Upper lobe of right lung (tissue), 1 donor: ENCODE measurements at places on chromosomes 7 and 10. TPM values are rescaled to one million over a fixed set of nuclear protein-coding genes. Genes with fewer than 3 reads are reported as not detected.

DNA sequence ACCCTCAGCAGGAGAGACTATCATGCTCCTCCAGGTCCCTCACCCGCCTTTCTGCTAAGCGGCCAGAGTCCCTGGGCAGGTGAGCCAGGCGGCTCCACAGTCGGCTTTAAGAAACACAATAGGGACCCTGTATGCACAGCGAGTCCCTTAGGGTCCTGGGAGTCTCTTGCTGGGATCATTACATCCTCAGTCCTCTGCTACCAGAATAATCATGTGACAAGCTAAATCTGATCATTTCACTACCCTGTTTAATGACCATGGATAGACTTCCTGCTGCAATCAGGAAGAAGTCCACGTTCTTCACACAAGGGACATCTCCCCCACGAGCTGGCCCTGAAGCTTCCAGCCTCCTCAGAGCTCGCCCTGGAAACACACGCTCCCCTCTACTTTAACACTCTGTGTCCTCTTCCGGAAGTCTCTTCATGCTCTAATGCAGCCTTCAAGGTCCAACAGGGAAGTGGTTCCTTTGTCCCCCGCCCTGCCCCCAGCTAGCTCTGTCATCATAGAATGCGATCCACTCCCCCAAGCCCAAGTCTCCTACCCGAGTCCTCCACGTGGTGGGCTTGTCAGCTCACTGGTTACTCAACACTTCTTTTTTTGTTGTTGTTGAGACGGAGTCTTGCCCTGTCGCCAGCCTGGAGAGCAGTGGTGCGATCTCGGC is 101.5 kb downstream of the RNF216 start:
- peak; percentile 80 for DNase-seq

GNGT1 gene
- not detected for total RNA-seq

DNA sequence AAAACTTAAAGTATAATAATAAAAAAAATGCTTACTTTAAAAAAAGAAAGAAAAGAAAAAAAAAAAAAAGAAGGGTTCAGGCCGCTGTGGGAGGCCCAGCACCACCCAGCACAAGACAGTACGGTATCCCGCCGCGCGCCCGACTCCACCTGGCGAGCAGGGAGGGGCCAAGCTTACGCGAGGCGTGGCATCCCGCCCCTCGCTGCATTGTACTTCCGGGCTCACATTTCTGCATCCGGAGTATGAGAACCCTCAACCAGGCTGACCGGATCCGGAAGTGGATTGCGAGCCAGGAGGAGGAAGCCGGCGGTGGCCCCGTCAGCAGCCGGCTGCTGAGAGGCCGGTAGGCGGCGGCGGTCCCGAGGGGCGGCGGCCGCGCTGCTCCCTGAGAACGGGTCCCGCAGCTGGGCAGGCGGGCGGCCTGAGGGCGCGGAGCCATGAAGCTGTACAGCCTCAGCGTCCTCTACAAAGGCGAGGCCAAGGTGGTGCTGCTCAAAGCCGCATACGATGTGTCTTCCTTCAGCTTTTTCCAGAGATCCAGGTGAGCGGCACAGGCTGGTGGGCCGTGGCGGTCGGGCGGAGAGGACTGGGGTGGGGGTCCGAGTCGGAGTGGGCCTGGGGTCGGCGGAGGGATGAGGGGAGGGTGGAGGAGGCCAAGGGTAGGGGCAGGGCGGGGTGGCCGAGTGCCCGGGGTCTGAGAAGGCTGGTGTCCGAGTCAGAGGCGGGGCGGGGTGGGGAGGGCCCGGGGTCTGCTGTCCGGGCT is at the start of gene YKT6:
Gene YKT6 (plus strand): TSS at position 280 of the 763 bp plus-strand sequence. CDS start 158 bp downstream, at position 438.
- DNase-seq, result peak; percentile 96

C10orf62 gene
- total RNA-seq, result not detected

OPALIN gene
- total RNA-seq, result not detected

- DNase-seq, result no peak
Observed at GRCh38 chr7:55533050-55533728, 39.1 kb downstream of the VOPP1 start.

DNA sequence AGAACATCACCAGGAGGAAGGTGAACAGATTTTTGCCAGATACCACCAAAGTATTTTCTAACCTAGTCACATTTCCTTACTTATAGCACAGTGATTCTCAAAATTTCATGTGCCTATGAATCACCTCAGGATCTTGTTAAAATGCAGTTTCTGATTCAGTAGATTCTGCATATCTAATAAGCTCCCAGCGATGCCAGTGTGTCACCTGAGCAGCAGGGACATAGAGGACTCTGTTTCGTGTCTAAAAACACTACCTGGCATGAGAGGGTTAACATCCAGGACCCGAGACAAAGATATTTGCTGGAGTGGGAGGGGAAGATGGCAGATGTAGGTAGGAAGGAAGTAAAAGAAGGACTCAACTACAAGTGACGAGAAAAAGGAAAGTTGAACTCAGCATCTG is 252.1 kb upstream of the KMT2E start:
- no peak for DNase-seq

- no peak for DNase-seq
Observed at GRCh38 chr7:35596061-35596460, 98.9 kb downstream of the HERPUD2 start.

RTKN2 gene
- total RNA-seq, result 93.7 TPM

- no peak for DNase-seq
Observed at GRCh38 chr10:3118641-3119091, 51.3 kb downstream of the PFKP start.

- DNase-seq, result no peak
Observed at GRCh38 chr7:23404546-23405239, 65.6 kb downstream of the IGF2BP3 start.

- no peak for DNase-seq
Observed at GRCh38 chr7:9200626-9201025, 767.2 kb downstream of the NXPH1 start.

GRCh38 chr7:36923943-36924436 is 199.7 kb upstream of the AOAH start:
- DNase-seq, result no peak

AKR1C1 gene
- 42.0 TPM for total RNA-seq

DNA sequence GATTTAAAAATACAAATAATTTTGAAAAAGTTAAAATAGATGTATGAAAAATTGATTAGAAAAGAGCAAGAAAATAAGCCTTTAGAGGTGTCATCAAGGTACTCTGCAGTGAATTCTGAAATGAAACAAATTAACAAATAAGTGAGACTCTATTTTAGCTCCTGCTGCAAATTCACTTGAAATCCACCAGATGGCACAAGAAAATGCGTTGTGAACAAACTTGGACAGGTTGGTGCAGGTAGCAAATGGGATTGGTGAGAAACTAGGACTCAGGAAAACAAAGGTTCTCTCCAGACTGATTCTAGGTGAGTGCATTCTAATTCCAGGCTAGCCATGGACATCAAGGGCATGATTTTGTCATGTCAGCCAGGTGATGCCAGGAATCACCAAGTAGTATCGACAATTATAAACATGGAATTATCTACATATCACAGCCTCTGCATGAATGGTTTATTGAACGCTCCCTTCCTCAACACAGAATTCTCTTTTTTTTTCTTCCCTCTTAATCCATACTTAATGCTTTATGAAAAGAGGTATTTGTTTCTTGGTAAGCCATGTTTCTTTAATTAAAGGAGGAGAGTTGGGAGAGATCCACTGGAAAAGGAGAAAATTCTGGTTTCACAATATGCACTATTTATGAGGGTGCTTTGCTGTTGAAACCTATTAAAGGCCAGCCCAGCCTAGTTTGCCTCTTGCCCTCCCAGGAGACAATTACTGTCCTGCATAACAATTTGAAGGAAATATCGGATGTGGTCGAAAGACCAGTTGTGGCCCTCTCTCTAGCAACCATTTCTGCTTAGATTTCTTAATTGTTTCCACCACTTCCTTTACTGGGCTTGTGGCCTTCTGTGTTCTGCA is 118.1 kb downstream of the ZNF365 start:
- no peak for DNase-seq

DNA sequence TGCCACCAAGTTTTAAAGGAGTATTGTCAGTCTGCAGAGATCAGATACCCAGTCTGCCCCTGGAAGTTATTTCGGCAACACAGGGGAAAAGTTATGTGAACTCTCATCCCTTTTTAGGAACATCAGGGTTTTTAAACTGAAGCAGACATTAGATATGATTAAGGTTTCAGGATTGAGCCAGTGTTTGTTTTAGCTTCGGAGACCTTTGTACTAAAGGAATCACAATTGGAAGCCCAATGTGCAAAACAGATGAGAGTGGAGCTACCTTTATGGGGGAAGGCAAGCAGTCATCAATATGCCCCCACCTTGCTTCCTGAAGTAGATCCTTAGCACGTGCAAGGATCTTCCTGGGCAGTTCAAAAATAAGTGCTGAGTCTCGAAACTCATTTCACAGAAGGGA is 39.5 kb downstream of the ETV1 start:
- no peak for DNase-seq

GRCh38 chr10:18786478-18786877 is 127.2 kb downstream of the ARL5B start:
- DNase-seq, result no peak

- peak; percentile 28 for DNase-seq
Observed at GRCh38 chr10:86375204-86375603, 8.6 kb upstream of the GRID1 start.

SH2B2 gene
- total RNA-seq, result 13.2 TPM

GRCh38 chr10:88652616-88653015 is 11.6 kb upstream of the LIPF start:
- DNase-seq, result no peak

DNA sequence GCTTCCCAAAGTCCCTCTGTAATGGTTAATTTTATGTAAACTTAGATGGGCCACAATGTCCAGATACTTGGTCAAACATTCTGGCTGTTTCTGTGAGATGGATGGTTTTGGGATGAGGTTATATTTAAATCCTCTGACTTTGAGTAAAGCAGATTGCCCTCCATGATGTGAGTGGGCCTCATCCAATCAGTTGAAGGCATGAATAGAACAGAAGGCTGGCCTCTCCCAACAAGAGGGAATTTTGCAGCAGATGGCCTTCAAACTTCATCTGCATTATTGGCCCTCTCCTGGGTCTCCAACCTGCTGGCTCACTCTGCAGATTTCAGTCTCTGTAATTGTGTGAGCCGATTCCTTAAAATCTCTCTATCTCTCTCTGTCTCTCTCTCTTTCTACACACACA is 362.3 kb downstream of the GRID1 start:
- DNase-seq, result no peak

DNA sequence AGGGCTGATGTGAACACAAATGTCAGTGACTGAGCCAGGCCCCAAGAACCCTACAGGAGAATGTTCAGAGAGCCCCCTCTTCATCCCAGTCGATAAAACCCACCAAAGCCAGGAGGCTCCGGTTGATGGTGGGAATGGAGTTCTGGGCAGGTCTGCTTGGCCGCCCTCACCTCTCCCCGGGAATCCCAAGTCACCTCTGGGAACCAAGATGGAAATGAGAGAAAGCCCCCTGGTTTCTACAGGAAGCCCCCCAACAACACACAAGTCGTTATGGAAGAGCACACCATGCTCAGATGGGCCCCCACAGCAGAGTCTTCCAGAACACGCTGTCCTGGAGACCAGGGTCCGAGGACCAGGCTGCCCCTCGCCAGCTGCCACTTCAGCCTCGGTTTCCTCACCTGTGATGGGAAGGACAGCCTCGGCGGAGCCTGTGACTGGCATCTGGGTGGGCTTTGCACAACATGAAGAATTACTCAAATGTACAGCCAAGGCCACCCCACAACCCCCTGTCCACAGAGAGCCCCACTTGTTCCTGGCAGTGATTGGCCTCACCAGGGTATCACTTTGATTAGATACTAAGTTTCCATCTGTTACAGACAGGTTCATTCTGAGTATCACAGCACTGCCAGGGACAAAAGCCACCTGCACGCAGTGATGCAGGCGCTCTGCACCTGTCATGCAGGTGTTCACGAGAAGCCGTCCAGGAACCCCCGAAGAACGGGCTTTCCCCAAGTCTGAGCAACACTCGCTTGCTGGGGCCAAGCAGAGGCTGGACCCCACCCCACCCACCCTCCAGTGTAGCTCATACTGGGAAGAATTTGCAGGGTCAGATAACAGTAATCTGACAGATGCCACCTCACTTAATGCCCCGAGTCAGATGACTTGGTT is 57.6 kb downstream of the MKI67 start:
- DNase-seq, result peak; percentile 55

SNX10 gene
- total RNA-seq, result 73.8 TPM

- peak; percentile 100 for DNase-seq
Observed at GRCh38 chr7:100428967-100429636, 529 bp upstream of the MEPCE start.

DNA sequence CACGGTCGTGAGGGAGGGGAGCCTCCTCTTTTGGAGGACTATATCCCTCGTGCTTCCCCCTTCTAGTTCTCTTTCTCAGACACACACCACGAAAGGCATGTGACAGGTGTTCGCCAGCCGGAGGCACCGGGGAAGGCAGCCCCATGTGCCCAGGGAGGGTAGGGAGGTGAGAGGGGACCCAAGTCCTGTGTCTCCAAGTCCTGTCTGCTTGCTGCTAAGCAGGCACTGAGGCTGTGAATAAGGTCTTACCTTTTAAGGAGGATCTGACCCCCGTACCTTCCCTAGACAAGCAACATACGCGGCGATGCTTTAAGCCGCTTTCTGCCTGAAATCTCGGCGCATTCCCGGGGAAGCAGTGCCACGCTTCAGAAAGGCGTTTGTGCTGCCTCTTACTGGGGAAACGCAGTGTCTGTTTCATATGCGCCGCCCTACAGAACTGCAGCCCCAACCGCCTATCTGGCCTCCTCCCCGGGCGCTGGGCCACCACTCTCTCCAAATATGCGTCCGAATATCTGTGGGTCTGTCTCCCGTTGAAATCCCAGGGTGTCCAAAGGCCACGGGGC is 770 bp downstream of the PLXNA4 start:
- no peak for DNase-seq

DNA sequence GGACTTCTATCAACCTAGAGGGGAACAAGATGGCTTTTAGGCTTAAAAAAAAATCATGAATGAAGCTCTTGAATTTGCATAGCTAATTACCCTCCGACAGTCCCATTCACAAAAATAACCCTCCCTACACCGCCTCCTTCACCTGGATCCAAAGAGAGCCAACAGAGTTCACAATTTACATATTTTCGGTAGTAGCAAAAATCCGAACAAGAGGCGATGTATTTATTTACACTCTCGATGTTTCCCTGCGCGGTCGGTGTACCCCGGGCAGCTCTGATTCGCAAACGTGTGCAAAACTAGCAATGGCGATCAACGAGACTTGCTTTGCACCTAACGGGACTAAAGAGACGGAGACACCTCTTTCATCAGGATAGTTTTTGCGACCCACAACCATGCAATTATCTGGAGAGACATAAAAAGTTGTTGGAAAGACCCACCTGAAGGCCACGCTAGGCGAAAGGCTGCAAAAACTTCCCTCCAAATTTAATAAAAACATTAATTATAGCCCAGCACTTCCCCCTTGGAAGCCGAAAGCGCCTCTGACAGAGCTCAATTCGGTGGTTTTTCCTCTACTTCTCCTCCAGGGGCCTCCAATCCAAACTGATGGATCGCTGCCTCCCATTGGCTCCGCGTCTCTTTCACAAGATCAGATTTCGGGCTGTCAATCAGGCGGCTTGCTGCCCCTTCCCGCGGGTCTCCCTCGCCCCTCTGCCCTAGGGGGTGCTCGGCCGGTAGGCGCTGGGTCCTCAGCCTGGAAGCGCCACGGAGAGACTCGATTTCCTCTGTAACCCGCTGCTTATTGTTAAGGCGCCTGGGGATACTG is at the start of gene ETV1:
Gene ETV1 (minus strand): TSS at position 541 of the 823 bp plus-strand sequence. CDS start 614 bp downstream, outside the sequence.
- peak; percentile 78 for DNase-seq

- DNase-seq, result no peak
Observed at GRCh38 chr7:134067164-134067563, 60.0 kb upstream of the LRGUK start.

FAM20C gene
- 58.8 TPM for total RNA-seq

- DNase-seq, result no peak
Observed at GRCh38 chr7:28381466-28381865, 30.9 kb upstream of the CREB5 start.
